Effector memory CD4-positive, alpha-beta T cell (primary cell): ENCODE measurements at places on chromosomes 13 and 19.

DNA sequence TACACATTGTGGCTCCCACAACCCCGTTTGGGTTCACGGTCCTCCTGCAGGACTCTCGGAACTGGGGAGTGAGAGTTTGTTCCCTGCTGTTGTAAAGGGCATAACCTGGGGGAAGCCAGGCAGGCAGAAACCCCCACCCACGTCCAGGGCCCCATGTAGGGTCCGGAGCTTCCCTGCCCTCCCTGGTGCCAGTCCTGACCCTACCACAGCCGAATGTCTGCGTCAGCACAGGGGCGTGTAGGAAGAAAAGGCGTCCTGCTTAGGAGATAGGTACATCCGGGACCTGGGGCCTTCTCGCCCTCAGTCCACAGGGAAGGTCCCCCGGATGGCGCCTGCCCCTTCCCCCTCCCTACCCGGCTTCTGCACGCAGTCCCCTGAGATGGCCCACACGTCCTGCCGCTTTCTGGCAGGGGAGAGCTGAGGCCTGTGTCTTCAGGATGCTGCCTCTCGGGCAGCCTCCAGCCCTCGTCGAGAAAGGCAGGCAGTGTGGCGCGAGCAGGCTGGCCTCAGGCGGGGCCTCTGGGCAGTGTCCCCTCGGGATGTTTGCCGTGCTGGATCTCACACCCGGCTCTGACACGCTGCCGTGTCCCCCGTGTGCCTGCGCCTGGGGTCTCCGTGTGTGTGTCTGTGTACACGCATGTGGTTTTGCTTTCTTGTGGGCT is 19.1 kb downstream of the CSNK1G2 start:
- DNase-seq = no peak

DNA sequence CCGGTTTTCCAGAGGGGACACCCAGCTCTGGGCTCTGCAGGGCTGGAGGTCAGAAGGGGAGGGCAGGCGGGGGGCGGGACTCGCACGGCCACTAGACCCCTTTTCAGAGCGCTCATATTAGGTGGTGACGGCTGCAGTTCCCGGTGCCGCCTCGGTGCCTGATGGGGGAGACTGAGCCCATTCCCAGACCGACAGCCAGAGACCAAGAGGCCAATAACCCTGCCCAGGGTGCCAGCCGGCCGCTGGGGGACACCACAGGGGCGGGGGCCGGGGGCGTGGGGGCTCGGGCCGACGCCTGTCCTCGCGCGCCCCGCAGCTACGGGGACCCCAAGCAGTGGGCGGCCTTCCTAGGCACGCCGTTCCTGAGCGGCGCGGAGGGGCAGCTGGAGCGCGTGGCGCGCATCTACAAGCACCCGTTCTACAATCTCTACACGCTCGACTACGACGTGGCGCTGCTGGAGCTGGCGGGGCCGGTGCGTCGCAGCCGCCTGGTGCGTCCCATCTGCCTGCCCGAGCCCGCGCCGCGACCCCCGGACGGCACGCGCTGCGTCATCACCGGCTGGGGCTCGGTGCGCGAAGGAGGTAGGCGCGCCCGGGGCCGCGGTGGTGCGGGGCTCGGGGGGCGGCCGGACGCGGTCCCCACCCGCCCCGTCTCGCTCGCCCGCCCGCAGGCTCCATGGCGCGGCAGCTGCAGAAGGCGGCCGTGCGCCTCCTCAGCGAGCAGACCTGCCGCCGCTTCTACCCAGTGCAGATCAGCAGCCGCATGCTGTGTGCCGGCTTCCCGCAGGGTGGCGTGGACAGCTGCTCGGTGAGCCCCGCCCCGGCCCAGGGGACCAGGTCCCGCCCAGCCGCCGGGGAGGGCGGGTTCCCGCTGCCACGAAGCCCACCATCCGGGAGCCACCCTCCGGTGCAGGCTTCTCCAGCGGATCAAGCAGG is 2.4 kb downstream of the TIMM13 start:
- DNase-seq = no peak

DNA sequence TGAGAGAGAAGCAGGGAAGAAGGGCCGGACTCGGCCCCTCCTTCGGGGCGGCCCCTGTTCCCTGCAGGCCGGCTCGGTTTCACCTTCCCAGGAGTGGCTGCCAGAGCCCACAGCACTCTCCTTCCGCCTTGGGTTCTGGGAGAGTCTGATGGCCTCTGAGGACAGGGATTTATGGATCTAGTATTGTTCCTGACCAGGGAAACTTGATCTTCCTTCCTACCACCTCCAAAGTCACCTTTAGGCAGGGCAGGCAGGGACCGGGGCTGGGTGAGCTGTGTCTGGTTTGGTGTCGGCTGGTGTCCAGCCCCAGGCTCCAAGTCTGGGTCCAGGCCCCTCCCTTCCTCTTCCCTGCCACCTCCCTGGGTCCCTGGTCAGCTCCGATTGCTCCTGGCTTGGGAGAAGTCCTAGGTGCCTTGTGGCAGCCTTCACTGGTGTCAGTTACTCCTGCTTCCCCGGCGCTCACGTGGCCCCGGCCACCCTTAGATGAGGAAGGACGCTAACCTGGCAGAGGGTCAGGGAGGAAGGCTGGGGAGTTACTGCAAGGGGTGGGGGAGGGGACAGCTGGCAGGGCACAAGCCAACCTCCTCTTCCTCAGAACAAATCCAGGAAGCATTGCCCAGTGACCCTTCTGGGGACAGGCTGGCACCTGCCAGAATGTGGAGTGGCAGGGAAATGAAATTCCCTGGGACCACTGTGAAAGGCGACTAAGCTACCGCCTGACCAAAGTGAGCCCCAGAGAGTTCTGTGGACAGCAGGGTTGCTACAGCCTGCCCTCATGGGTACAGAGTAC is 18.8 kb downstream of the RFX1 start:
- no peak for DNase-seq

DNA sequence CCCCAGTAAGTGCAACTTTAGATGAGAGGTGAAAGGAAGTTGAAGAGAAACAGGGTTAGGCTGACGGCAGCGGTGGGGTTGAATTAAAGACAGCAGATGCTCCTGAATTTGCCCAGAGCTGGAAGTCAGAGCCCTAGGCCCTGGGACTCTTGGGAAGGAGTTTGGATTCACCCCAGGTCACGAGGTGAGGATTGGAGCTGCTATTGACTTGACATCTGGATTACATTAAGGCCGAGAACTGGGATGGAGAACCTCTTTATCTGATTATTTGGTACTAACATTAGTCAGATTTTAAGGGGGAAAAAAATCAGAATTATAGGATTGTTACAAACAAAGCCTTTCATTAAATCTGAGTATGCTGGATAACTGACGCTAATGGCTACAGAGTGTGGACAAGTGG is 367.2 kb downstream of the ZNF536 start:
- no peak for DNase-seq

- DNase-seq = no peak
These were observed at the start of gene C19orf12 for GRCh38 chr19:29714953-29715700. Gene C19orf12 (minus strand): TSS chr19:29715261. CDS start chr19:29708413, 6,848 bp downstream.

DNA sequence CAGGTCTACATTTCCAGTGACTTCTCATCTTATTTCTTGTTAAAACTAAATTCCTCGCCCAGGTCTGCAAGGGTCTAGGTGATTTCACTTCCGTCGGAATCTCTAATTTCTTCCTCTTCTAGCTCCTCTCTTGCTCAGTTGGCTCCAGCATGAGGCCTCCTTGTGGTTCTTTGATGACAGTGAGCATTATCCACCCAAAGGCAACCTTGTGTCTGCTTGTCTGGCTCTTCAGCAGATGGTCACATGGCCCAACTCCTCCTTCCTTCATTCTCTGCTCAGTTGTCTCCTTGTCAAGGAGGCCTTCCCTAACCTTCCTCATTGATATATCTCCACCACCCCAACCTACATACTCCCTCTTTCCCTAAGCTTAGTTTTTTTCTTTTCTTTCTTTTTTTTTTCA is 1391.4 kb downstream of the EFNB2 start:
- DNase-seq = no peak

DNA sequence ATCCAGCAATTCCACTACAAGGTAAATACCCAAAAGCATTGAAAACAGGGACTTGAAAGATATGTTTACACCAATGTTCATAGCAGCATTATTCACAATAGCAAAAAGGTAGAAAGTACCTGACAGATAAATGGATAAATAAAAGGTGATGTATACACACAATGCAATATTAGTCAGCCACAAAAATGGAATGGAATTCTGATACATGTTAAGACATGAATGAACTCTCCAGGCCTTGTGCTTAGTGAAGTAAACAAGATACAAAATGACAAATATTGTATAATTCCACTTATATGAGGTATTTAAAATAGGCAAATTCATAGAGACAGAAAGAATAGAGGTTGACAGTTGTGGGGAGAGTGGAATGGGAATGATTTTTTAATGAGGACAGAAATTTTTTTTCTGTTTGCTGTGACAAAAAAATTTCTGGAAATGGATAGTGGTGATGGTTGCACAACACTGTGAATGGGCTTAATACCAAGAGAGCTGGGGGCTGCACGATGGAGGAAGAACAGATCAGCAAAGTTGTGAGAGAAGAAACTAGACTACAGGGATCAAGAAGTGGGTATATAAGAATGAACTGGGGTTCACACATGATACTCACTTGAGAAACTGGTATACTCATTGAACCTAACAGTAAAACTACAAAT is 137.2 kb downstream of the MZT1 start:
- DNase-seq = no peak

DNA sequence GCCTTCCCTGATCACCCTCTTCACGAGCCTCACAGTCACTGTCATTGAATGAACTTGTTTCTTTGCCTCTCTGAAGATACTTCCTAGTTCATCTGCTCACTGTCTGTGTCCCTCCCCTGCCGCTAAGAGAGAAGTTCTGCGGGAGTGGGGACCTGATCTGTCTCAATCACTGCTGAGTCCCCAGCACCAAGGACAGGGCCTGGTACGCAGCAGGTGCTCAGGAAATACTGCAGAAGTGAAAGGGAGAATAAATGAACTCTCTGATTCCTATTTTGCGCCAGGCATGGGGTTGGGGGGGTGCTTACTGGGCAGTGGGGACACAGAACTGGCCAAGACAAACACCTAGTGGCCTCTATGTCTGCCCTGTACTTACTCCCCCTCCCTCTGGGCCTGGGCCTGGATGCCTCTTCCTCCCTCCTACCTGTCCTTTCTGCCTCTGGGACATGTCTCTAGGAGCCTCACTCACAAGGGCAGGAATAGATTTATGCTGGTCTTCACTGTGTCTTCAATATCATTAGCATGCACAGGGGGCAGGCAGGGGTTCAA is 17.5 kb downstream of the FCGBP start:
- no peak for DNase-seq
